NCI-H1417 (cell line): ENCODE measurements at places on chromosomes 4 and X.

- no peak for DNase-seq
Measured at GRCh38 chr4:81215931-81216330, 909 bp upstream of the PRKG2 start.

DNA sequence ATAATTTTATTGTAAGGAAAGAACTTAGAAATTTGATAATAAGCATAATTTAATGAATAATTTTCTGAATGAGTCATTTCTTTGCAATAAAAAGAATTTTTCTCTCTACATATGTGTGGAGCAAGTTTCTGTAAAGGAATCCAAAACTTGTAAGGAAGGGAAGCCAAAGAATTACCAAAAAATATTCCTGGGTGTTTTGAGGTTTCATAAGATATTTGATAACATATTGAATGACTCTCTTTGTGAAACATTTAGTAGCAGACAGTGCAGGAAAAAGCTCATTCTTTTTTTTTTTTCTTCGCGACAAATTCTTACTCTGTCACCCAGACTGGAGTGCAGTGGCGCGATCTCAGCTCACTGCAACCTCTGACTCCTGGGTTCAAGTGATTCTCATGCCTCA lies 469.0 kb upstream of the MAGEB2 start:
- no peak for DNase-seq

- DNase-seq, result no peak
Measured at GRCh38 chr4:181127171-181127570, 1116.0 kb upstream of the TENM3 start.

GRCh38 chr4:140944199-140944515 lies 188.0 kb upstream of the TBC1D9 start:
- DNase-seq, result no peak

GRCh38 chr4:14856062-14856933 lies 146.0 kb upstream of the CPEB2 start:
- no peak for DNase-seq

DNA sequence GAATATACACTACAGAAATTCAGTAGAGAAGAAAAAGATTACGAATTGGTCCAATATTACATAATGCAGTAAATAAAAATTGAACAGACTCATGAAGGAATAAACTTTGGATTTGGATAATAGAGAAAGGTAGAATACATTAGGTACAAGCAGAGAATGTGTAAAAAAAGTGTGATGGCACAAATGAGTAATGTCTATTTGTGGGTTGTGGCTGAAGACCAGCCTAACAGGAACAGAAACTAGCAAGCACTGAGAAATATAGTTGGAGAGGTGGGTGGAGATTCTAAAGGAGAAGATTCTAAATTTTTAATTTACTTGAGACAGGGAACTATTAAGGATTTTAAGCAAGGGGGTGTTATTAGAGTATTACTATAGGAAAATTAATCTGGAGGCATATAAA lies 15.2 kb upstream of the CLOCK start:
- DNase-seq, result no peak

- DNase-seq, result no peak
Measured at GRCh38 chrX:107827852-107828251, 2.2 kb downstream of the MID2 start.

GRCh38 chrX:121161501-121161933 lies 114.1 kb downstream of the GLUD2 start:
- DNase-seq, result no peak

DNA sequence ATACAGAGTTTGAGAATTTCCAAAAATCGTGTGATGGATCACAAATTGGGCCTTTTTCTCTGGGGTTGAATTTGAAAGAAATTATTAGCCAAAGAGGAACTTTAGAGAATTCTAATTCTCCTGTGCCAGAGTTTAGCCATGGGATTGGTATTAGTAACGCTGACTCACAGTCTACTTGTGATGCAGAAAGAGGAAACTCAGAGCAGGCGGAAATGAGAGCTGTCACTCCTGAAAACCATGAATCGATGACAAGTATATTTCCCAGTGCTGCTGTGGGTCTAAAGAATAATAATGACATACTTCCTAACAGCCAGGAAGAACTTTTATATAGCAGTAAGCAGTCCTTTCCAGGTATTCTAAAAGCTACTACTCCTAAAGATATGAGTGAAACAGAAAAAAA lies 64.9 kb downstream of the N4BP2 start:
- no peak for DNase-seq

DNA sequence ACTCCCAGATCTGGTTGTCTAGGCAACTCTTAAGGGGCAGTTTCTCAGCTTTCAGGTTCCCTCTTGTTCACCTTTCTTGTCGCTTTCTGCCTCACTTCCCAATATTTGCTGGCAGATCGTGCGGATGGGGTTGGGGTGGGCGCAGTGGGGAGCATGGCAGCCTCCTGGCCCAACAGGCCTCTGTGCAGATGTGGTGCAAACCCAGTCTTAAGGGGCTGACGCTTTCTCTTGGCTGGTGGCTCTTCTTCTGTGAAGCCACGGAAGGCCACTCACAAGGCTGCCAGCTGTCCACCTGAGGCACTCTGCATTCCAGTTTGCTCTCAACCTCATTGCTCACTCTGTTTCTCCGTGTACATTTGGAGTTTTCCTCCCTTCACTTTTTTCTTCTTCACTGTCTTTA lies 61.7 kb downstream of the NBDY start:
- DNase-seq, result no peak

DNA sequence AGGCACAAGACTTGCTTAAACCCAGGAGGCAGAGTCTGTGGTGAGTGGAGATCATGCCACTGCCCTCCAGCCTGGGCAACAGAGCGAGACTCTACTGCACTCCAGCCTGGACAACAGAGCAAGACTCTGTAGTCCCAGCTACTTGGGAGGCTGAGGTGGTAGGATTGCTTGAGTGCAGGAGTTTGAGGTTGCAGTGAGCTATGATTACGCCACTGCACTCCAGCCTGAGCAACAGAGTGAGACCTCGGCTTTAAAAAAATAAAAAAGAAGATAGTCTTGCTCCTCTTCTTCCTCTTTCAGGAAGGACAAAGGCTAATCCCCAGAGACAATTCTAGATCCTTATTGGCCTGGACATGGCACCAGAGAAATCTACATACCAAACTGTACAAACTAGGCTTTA lies 5.7 kb upstream of the PPEF2 start:
- DNase-seq, result no peak

- no peak for DNase-seq
Measured at GRCh38 chrX:2243913-2244460, 256.8 kb downstream of the DHRSX start.

DNA sequence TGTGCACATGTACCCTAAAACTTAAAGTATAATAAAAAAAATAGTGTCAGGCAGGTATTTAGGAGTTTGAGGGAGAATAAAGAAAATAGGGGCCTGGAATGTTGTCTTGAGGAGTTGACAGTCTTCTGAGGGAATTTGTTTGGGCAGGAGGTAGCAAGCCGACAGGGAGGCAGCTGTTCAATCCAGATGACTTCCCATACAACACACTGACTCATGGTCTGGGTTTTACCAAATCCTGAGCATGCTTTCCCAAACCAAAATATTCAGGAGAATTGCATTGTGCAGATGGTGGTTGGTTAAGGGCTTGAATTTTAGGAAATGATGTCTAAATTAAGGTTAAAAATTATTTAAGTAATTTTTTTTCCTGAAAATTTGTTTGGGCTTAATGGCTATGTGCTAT lies 430.0 kb downstream of the INPP4B start:
- DNase-seq, result no peak

DNA sequence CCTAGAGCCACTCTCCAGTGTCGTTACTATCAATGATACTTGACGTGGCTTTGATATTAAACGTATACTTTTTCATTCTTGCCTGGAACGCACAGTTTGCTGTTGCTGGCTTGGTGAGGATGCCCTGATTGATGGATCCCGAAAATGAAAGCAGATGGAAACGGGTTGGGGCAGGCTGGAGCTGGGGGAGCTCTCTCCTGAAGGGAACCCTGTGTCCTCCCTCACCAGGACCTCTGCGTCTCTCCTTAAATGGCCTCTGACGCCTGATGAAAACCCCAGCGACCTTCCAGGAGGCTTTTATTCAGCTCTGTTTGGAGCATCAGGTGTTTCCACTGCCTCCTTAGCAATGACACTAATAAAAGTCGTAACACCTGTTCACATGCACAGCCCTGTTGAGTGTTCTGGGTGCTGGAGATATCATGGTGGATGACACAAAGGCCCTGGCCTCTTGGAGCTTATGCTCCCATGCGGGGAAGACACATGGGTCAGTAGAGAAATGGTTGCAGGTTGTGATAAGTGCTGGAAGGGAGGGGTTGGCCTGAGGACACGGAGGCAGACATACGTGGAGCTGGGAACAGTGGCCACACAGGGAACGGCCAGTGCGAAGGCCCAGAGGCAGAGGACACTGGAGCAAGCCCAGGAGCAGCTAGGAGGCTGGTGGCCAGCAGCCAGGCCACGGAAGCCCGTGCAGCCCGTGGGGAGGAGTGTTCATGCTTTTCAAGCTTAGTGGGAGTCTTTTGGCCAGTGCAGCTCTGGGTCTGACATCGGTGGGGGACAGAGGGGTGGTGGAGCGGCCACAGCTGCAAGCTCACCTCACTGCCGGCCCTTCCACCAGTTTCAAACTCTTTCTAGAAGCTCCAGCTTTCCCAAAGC lies 7.5 kb downstream of the MSANTD1 start:
- DNase-seq, result peak; percentile 4

DNA sequence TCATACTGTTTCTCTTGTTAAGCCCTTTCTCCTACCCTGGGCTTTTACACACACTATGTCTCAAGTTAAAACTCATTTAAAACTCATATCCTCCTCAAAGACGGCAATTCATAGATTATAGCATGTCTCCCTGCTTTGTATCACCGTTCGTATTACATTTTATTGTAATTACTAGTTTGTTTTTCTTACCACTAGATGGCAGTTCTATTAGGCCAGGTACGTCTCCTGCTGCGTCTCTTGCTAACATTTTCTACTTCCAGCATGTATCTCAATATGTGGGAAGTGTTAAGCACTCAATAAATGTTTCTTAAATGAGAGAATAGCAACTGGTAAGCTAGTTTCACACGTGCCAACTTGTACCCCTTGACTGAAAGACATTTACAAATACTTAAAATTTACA lies 450.3 kb upstream of the PCDH7 start:
- DNase-seq, result no peak

DNA sequence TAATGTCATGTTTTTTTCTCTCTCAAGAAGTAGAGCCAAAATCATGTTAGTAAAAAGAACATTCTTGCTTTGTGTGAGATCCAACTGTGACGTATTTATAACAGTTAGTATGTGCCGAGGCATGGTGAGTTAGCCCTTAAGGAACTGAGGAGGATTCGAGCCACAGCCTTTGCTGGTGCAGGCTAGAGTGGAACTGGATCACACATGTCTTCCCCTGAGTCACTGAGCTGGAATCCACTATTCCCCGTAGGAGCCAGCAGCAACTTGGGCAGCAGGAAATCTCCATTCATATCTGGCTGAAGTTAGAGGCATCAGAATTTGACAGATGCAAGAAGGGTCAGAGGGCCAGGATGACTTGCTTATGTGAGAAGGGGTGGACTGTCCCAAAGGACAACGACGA lies 144.6 kb upstream of the KIT start:
- DNase-seq, result no peak

DNA sequence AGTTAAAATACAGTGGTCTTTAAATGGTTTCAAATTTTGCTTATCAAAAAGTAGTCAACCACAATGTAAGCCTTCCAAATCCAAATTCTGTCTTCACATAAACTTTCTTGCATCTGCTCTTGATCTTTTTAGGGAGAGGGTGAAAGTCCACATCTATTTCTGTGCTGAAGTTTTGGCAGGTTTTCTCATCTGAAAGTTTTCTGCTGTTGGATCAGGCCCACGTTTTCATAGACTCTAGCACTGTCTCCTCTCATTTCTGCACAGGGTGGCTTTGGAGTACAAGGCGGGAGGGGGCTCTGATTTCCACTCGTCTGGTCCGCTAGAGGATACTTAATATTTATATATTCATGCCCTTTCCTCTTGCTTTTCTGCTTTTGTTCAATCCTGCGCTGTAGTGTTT lies 18.1 kb upstream of the TMEM150C start:
- DNase-seq, result no peak

GRCh38 chrX:22135994-22136684 lies 104.0 kb downstream of the PHEX start:
- peak; percentile 64 for DNase-seq

- DNase-seq, result peak; percentile 63
Measured at GRCh38 chrX:75038925-75039324, 113.7 kb upstream of the NEXMIF start.

DNA sequence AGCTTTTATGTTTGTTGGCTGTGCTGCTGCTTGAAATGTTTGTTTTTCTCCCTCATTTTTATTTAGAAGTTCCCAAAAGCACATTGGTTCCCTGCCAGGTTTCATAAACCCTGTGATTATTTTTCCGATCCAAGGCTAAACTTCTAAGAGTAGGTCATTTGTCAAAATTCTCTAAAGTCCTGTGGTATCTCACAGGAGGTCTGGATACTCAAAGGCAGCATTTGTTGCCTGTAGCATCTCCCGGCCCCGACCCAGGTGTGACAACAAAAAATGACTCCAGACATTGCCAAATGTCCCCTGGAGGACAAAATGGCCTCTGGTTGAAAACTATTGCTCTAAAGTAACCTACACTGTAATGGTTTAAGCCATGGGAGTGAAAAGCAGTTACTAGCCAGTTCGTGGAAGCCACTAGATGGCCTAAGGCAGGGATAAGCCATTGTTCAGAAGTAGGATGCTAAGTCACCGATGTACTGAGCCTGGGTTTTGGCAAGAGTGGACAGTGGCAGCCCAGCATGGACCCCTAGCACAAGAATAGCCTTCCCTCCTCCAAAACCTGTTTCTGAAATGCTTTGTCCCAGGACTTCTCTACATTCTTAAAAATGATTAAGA lies 256.1 kb downstream of the THOC2 start:
- DNase-seq, result no peak

DNA sequence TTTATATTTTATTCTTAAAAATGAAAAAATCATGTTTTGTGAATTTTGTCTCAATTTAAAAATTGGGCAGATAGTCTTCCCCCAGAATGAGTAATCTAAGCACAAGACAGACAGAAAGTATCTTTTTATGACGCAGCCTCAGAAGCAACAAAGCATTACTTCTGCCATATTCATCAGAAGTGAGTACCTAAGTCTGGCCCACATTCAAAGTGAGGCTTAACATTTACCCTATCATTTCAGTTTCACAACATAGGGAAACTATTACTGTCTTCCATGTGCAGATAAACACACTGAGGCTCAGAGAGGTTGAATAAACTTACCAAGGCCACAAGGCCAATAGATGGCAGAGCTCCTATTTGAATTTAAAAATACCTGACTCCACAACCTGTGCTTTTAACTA lies 4.4 kb upstream of the PRDX4 start:
- DNase-seq, result no peak

- DNase-seq, result no peak
Measured at GRCh38 chrX:7143941-7144525, 3.5 kb upstream of the STS start.

GRCh38 chr4:103786014-103786413 lies 66.2 kb upstream of the TACR3 start:
- peak; percentile 44 for DNase-seq

- no peak for DNase-seq
Measured at GRCh38 chrX:139201924-139202323, 328.6 kb upstream of the F9 start.
